ENCODE measurements at places on chromosomes 1 and 21. TPM values are rescaled to one million over a fixed set of nuclear protein-coding genes. Genes with fewer than 3 reads are reported as not detected.

The SLC2A1 gene
- total RNA-seq: 883 TPM

The RNU1-4 gene
- total RNA-seq: under 0.01 TPM

The FAM167B gene
- 5.5 TPM for total RNA-seq

The PFKFB2 gene
- 10.3 TPM for total RNA-seq

The NEK2 gene
- total RNA-seq: 9.1 TPM

The GPX7 gene
- 3.7 TPM for total RNA-seq

The BTG2 gene
- total RNA-seq: 46.2 TPM

The SCCPDH gene
- total RNA-seq: 2.6 TPM

The CD53 gene
- total RNA-seq: 31.1 TPM

The PIK3C2B gene
- 21.2 TPM for total RNA-seq

The OXCT2 gene
- 0.19 TPM for total RNA-seq

The MAD2L2 gene
- 20.6 TPM for total RNA-seq

The GUCA2A gene
- total RNA-seq: not detected

The SPRR2F gene
- 0.76 TPM for total RNA-seq

The FAM78B gene
- 0.76 TPM for total RNA-seq

The CD1E gene
- 0.99 TPM for total RNA-seq

The LYPD8 gene
- not detected for total RNA-seq

The ARPC5 gene
- total RNA-seq: 90.2 TPM

The NGF gene
- not detected for total RNA-seq

The HFM1 gene
- total RNA-seq: 0.79 TPM

The SMPDL3B gene
- total RNA-seq: 0.79 TPM

The HSD11B1 gene
- 5.9 TPM for total RNA-seq

The INSRR gene
- total RNA-seq: not detected
